ENCODE measurements at places on chromosomes 11 and 22.
A peak's percentile ranks its signal among the peaks of the same experiment; 100 is the strongest.

GRCh38 chr11:69044111-69045013, 4.4 kb upstream of the TPCN2 start:
- DNase-seq: no peak

DNA sequence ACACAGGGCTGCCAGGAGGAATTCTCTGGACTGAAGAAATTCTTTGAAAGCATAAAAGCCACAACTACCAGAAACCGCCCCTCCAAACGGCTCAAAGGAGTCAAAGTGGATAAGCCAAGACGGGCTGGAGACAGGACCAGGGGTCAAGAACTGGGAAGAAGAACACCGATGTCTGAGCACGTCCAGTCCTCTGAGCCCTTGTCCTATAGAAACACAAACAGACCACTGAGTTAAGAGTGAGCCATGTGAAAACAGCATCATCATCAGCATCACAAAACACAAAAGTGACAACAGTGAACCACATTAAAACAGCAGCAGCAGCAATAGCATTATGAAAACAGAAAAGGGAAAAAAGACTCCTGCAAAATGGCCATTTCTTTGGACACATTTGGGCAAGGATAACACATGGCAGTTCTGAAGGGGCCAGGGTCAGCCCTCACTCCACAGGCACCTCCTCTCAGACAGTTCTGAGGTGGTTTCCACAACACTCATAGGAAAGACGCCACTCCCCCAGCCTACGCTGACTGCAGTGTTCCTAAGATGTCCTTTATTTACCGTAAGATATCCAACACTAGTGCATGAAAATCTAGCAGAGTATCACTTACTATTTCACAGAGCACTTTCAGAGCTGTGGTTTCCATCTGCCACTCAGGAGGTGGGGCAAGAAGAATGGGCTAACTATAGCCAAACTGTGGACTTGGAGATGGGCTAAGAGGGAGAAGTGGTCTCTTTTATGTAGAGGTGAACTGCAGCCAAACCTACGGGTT, 28.6 kb upstream of the YPEL1 start:
- no peak for DNase-seq

DNA sequence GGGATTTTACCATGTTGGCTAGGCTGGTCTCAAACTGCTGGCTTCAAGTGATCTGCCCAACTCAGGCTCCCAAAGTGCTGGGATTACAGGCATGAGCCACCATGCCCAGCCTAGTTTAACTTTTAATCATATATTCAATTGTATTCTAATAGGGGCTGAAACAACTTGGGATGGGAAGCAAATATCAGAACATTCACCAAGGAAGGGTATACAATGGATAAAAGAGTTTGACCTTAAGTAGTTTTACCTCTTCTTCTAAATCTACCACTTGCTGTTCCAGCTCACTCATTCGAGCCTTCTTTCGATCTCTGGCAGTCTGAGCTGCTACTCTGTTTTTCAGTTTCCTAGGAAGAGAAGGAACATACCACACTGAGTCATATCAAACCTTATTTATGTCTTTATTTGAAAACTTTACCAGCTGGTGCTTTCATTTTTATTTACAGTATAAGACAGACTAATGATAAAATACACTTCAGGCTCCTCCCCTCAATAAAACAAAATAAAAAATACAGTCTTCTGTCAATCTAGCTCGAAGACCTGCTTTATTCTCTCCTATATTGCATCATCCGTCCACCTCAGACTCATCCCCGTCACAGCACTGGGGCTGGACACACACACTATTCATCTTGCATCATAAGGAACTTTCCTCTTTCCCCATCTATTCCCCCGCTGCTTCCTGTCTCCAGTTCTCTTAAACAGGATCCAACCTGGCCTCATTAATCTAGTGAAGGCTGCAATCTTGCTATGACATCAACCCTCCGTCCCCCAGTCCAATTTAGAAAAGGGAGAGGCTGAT, 1.4 kb downstream of the XBP1 start:
- DNase-seq: peak; percentile 23

- peak; percentile 64 for DNase-seq
Observed at GRCh38 chr11:13487661-13488030, 8.2 kb downstream of the PTH start.

GRCh38 chr11:110991661-110992355, 253.7 kb upstream of the POU2AF2 start:
- no peak for DNase-seq

GRCh38 chr11:126308271-126308671, 4.4 kb downstream of the DCPS start:
- DNase-seq: no peak

DNA sequence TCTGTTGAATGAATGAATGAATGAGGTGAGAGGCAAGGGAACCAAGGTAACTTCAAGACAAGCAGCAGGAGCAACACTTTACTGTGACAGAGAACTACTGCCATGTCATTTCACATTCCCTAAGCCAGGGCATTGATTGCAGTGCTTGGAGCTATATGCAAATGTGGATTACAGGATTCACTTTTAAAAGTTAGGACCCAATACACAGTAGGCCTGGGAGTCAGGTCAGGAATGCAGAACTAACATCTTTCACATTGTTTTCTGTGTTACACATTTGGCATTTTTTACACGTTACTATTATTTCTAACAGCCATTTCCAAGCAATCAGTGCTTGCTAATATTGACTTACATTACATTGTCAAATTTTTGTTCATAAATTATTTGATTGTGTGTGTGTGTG, 26.2 kb upstream of the ME3 start:
- no peak for DNase-seq

DNA sequence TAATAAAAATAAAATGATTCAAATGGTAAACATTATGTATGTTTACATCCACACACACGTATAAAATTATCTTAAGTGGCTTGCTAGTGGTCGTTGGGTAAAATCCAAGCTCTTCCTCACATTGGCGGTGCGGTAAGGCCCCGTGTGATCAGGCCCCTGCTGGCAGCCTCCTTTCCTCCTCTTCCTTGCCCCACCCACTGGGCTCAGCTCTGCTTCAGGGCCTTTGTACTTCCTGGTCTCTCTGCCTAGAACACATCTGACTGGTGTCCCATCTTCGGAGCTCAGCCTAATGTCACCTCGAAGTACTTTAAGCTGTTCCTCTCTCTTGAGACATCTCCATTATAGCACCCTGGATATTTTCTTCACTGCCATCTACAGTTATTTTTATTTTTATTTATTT, 52.8 kb downstream of the OSBP2 start:
- DNase-seq: no peak

- DNase-seq: no peak
Observed at GRCh38 chr22:44686873-44687600, 15.0 kb upstream of the PRR5 start.

GRCh38 chr11:83938148-83938547, 652.0 kb upstream of the CCDC90B start:
- no peak for DNase-seq

DNA sequence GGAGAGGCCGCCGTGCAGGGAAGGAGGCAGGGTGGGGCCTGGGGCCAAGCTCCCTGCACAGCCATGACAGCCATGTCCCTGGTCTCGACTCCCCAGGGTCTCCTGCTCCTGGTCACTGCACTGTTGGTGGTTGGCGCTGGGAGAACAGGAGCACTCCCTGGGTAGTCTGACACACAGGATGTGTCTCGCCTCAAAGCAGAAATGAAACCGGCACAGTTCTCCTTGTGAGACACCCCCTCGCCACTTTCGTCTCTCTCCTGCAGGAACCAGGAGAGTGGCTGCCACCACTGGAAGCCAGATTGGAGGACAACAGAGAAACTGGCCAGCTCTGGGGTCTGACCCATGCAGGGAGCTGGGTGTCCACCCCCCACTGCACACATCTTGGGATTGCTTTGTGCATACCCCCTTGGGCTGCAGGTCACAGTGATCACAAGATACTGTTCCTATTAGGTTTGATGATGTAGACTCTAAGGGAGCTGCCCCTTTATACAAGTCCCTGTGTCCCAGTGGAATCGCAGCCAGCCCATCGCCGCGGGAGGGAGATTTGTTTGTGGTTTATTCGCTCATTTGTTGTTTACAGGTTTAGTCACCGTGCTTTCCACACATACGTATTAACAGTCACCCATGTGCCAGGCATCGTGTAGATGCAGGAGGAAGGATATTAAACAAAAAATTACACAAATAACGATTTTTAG, 27.0 kb upstream of the YWHAH start:
- no peak for DNase-seq

- no peak for DNase-seq
Observed at GRCh38 chr11:82778776-82779175, 45.1 kb upstream of the FAM181B start.

DNA sequence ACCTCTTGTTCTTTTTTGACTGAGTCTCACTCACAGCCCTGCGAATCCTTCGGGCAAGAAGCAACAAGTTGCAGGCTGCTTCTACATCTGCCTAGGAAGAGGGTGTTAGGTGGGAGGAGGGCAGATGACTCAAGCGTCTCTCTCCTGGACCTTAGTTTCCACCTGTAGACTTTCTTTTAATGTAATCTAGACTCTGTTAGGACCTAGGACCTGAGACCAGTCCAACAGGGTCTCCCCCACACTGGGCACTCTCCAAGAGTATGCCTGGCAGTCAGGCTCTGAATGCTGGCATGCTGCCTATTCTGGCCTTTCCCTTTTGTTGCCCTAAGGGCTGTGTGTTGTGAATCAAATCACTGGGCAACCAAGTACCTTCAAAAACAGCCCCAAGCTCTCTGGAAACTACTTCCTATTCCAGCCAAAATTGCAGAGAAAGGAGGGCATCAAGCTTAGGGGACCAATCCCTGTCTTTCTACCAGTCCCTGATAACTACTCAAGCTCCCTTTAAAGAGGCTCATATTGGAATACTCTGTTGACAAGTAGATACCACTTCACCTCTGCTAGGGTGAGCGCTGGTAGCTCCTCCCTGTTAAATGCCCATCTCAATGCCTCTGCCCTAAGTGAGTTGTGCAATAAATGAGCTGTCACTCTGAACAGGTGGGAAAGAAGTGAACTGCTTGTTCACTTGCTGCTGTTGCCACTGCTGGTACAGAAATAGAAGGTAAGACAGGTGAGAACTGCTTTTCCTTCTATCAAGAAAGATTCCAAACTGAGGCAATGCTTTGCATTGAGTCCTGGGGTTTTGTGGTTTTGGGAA, at the start of gene BBOX1:
TSS of gene BBOX1 (plus strand) at position 514 of the 814 bp plus-strand sequence. CDS start 14,616 bp downstream, outside the sequence.
- no peak for DNase-seq

GRCh38 chr11:73147771-73148681, 5.9 kb upstream of the FCHSD2 start:
- DNase-seq: no peak

DNA sequence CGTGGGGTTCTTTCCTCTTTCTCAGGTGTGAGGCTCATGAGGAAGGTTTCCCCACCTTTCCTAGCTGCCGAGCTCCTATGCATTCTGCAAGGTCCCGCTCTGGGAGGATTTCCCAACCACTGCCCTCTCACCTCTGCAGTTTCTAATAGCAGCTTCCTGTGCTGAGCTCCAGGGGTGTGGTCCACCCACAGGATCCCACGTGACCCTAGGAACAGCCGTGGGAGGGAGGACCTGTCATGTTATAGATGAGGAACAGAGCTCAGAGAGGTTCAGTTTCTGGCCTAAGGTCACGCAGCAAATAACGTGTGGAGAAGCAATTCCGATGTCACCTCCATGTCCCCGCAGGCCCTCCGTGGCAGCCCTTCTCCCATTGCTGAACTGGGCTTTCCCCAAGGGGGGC, 38.5 kb downstream of the FLRT1 start:
- no peak for DNase-seq

DNA sequence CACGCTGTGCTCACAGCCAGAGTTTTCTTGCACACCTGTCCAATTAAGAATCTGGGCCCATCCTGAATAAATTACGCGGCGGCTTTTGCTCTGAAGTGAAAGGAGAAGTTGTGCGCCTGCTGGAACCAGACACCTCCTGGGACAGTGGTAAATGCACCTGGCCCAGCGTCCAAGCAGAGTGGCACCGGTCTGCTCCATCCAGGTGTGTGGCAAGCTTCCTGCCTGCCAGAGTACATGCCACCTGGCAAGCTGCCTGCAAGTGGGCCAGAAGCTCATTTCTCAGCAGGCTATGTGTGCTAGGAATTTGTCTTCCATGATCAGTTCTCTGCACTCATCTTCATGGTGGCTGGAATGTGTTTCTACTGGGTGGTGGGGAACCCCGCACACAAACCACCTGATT, 660.6 kb downstream of the ETS1 start:
- no peak for DNase-seq

DNA sequence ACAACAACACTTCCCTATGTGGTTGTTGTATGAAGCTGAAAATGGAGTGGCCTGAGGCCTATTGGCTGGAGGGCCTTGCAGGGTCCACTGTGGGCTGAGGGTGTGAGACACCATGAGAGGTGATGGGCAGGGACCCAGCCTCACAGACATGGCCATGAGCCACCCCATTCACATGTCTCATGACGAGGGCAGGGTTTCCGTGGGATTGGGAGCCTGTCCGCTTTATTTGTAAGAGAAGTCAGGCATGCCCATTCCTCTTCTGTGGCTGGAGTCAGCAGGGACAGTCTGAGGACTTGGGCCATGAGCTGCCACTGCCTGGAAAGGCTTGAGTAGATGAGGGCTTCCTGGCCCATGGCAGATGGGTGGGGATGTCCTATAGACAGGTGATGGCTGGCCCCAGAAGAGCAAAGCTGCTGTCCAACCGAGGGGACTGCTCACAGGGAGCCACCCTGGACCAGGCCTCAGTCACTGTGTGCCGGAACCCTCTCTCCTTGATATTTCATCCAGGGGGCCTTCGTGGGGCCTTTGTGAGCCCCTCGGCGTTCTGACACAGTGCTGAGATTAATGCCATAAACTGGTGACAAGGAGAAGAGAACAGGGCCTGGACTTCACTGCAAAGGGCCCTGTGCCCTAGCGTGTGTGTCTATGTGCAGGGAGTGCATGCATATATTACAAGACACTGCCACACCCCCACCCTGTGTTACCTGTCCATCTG, 971.9 kb downstream of the BRD1 start:
- DNase-seq: no peak

DNA sequence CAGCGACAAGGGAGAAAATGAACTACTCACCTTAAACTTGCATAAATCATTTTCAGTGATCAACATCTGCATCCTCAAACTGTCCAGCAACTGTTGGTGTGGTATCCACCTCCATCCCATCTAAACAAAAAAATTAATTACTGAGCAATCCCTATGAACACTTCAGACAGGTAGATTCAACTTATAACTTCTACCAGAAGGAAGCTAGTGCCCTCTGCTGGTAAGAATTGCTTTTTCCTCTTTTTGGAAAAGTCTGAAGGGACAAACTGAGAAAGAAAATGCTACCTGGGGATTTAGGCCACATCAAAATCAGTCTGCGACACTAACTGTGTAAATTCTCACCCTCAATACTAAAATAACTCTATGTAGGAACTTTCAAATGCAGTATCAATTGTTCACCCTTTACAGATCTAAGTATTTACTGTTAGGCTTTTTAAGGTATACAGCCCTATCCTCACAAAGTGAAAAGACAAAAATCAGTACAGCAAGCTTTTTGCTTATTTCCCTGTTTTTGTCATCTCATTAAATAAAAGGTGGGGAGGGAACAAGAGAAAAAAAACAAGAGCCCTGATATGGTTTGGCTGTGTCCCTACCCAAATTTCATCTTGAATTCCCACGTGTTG, 17.9 kb downstream of the CLNS1A start:
- DNase-seq: peak; percentile 7

GRCh38 chr11:128528294-128528693, 59.1 kb downstream of the ETS1 start:
- DNase-seq: no peak

Measured in NCI-H748 treated with DMSO at 0.1 percent for 48 hours (cell line).